ENCODE measurements at places on chromosomes 7 and 10. TPM values are rescaled to one million over a fixed set of nuclear protein-coding genes. Genes with fewer than 3 reads are reported as not detected.

DNA sequence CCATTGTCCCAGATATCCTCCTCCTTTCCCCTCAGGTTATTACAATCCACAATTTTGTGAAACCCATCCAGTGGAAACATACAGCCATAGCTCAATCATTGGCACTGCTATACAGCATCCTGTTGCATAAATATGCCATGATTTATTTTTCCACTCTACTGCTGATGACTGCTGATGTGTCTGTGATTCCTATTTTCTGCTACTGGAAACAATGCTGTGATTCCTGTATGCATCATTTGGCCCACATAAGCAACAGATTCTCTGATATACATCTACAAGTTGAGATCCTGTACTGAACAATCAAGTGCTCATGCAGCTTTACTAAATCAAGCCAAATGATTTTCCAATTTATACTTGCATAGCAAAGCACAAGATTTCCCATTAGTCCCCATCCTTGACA, 39.6 kb downstream of the CUL2 start:
- no peak for DNase-seq

- DNase-seq: no peak
Measured at GRCh38 chr10:89164080-89164479, 43.0 kb downstream of the CH25H start.

DNA sequence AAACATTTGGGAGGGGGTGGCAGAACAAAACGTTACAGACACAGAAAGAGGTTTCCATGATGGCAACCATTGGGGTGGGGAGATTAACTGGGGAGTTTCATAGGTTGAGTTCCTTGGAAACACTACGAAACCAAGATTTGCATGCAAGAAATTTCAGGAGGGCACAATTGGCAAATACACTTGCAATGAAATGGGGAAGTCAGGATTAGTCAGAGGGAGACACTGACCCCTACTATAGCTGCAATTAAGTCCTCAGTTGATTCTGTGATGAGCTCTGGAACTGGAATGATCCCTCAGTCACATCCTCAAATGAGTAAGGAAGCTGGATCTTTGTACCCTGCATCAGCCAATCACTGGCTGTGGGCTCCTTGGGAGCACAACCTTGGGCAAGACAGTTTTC, 22.1 kb downstream of the CPEB3 start:
- DNase-seq: no peak

DNA sequence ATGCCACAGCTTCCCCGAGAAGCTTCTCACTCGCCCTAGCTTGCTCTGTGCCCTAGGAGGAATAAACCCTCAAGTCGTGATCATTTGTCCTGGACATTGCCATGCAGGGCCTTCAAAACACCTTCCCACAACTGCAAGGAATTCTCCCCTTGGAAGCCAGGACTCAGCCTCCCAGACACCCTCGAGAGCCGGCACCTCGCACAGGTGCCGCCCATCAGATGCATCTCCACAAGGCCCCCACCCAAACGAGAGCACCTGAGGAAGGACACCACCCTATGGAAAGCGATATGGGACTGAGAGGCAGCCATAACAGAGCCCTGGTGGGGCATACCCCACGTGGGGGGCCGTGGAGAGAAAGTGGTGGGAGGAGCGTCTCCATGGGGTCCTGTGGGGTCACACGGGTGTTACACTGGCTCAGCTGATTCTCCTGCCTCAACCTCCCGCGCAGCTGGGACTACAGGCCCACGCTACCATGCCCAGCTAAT, 77.6 kb upstream of the FOXK1 start:
- DNase-seq: no peak

- DNase-seq: no peak
Measured at GRCh38 chr7:34762764-34763163, 104.7 kb downstream of the NPSR1 start.

DNA sequence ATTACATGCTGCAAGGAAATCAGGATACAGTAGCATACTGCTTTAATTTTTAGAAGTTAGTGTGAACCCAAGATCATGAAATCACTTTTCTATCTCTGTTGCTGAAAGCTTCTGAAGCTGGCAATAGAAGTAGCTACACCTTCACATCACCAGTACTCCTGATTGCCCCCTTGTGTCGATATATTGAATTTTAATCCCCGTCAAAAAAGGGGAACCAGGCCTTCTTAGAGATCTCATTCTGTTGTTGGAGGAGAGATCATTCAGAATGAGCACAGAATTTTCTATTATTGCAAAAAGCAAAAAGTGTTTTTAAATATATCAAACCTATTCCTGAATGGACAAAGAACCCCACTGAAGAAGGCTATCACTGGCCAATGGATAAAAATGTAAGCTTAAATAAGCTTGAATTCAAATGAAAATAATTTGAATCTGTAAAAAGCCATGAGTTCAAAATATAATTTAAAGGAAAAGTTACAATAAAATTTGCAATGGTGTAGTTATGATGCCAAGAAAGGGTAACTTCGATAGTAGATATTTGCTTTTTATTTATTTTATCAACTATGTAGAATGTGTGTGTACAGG, 39.7 kb upstream of the TEX47 start:
- DNase-seq: no peak

GRCh38 chr7:92631067-92631849, 41.1 kb upstream of the FAM133B start:
- DNase-seq: no peak

GRCh38 chr7:15688911-15689310, 2.4 kb upstream of the MEOX2 start:
- no peak for DNase-seq

DNA sequence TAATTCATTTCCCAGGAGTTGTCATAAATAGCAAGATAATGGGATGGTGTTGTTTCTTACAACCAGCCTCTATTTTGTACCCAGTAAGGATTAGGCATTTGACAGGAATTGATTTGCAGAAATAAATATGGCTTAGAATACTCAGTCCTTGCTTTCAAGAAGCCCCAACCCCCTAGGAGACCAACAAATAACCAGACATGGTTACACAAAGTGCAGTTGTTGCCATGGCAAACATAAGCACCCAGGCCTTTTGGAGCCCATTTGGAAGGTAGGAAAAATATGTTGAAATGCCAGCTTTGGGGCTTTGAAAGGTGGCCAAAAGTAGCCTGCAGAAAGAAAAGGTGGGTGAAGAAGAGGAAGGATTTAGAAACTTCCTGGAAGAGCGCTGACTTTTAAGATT, 397.5 kb downstream of the CDC14C start:
- DNase-seq: no peak

DNA sequence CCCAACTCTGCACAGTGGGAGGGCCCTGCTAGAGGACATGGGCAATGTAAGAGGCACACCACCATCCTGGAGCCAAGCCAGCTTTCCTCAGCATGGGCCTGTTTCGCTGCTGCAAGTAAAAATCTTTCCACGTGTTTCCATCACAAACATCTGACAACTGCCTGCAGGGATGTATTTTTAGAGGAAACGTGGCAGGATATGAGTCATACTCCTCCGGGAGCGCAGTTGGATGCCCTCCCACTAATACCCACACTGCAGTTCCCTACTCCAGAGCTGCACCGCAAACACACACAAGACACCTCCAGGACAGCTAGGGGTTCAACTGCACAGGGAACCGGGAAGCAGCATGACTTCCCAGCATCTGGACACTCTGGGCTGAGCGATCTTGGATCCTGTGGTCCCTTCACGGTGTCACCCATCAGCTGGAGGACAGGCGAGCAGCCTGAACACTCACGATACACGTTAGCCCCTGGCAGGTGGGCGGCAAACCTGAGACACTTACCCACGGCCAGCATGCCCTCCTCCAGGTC, 26.1 kb downstream of the PLAC9 start:
- peak; percentile 97 for DNase-seq

Gene PAX4
- not detected for polyA plus RNA-seq

Gene TAS2R4
- 0.23 TPM for polyA plus RNA-seq

Gene PON3
- polyA plus RNA-seq: not detected

Gene MYL10
- 0.18 TPM for polyA plus RNA-seq

Gene HOXA10
- polyA plus RNA-seq: 59.6 TPM

Gene FGF8
- not detected for polyA plus RNA-seq

Gene GIMAP4
- polyA plus RNA-seq: not detected
